ENCODE measurements at places on chromosomes 6 and 20.
A peak's percentile ranks its signal among the peaks of the same experiment; 100 is the strongest.

GRCh38 chr6:49565855-49566254, 15.4 kb downstream of the C6orf141 start:
- peak; percentile 53 for DNase-seq

- peak; percentile 79 for DNase-seq
Observed at GRCh38 chr6:1381481-1382330, 7.7 kb upstream of the FOXF2 start.

GRCh38 chr6:51655517-51655916, 431.9 kb downstream of the PKHD1 start:
- no peak for DNase-seq

- DNase-seq: peak; percentile 57
Observed at GRCh38 chr20:44204156-44204831, 6.3 kb downstream of the OSER1 start.

GRCh38 chr6:38933426-38933825, 115.2 kb upstream of the GLP1R start:
- peak; percentile 54 for DNase-seq

DNA sequence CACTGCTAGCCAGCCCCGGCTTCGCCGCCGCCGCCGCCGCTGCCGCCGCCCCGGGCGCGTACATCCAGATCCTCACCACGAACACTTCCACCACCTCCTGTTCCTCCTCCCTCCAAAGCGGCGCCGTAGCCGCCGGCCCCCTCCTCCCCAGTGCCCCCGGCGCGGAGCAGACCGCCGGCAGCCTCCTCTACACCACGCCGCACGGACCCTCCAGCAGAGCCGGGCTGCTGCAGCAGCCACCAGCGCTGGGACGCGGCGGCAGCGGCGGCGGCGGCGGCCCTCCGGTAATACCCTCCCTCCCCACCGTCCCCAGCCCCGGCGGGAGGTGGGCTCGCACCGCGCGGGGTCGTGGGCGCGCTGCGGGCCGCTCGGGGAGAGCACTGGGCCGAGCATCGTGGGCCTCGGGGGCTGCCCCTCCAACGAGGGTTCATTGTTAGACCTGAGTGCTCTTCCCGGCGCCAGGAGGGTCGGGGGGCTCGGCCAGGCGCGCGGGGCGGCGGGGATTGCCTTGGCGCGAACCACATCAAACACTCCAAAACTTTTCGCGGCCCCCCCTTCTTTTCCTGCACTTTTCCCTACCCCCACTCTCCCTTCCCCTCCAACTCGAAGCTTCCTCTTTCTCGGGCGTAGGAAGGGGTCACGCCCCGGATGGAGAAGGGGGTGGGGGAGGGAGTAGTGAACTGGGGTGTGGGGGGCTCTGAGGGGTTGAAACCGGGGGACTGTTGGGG, 827 bp downstream of the E2F3 start:
- DNase-seq: peak; percentile 66

DNA sequence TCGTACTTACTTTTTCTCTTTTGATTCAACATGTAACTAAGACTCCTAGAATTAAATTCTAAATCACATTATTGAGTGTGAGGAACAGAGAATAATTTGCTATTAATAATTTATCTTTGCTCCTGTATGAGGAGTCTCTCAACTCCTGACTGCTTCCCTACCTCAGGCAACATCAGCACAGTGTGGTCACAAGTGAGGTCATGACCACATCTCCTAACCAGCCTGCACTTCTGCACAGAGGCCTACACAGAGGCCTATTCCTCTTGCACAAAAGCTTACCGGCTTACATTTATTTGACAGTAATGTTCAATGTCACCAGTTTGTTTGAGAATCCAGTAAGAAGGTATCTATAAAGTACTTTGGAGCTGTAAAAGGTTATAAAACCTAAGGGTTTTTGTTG, 637.4 kb upstream of the MARCKS start:
- no peak for DNase-seq

DNA sequence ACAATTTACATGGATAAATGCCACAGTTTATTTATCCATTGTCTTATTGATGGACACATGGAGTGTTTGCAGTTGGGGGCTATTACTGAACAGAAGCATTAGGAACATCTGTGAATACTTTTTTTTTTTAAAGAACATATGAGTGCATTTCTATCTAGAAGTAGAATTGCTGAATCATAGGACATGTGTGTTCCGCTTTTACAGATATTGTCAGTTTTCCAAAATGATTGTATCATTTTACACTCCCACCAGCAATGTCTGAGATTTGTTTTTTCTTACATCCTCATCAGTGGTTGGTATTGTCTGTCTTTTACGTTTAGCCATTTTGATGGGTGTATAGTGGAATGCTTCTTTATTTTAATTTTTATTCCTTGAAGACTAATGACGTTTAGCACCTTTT, 42.0 kb upstream of the ASIP start:
- no peak for DNase-seq

- no peak for DNase-seq
Observed at GRCh38 chr6:11606332-11606731, 68.8 kb downstream of the TMEM170B start.

GRCh38 chr6:13260831-13261230, 67.5 kb downstream of the TBC1D7 start:
- no peak for DNase-seq

GRCh38 chr20:11926292-11926998, 8.8 kb downstream of the BTBD3 start:
- no peak for DNase-seq

DNA sequence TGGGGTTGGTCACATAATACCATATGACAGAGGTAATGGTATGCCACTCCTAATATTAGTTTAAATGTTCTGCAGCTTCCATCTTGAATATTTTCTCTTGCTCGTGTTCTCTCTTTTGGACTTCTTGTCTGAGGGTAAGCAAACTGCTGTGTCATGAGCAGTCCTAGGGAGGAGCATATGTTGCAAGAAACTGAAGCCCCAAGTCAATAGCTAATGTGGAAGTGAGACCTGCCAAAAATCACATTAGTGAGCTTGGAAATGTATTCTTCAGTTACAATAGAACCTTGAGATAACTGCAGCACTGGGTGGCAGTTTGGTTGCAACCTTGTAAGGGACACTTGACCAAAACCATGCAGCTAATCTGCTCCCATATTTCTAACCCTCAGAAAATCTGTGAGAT, 178.2 kb upstream of the IMPG1 start:
- DNase-seq: no peak

- no peak for DNase-seq
Observed at GRCh38 chr6:156710479-156710878, 66.7 kb upstream of the ARID1B start.

- no peak for DNase-seq
Observed at GRCh38 chr6:120056085-120056484, 706.5 kb upstream of the MAN1A1 start.

- no peak for DNase-seq
Observed at GRCh38 chr20:17969278-17969883, 563 bp downstream of the MGME1 start.

DNA sequence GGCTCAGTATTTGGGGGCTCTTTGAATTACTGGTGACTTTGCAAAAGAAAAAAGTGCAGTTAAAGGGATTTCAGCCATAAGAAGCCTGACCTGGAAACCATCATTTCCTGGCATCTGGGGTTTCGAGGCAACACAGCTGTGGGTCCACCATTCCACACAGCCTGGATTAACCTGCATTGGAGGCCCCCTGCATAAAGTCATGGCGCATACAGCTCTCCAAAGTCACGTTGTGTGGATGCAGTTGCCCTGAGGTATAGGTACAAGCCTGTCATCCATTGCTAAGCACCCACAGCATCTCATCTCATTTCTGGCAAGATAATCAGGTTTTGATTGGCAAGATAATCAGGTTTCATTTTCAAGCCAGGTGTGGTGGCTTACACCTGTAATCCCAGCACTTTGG, 54.5 kb upstream of the TAGAP start:
- DNase-seq: no peak

- DNase-seq: no peak
Observed at GRCh38 chr6:20565342-20565741, 31.1 kb downstream of the CDKAL1 start.

GRCh38 chr20:37298190-37298939, 8.9 kb downstream of the MANBAL start:
- DNase-seq: no peak

GRCh38 chr6:90224196-90224595, 72.4 kb downstream of the BACH2 start:
- no peak for DNase-seq

GRCh38 chr6:127202676-127203075, 64.0 kb upstream of the RNF146 start:
- DNase-seq: no peak

GRCh38 chr20:48772183-48772976, 55.4 kb downstream of the PREX1 start:
- DNase-seq: no peak

- DNase-seq: no peak
Observed at GRCh38 chr20:23066772-23067171, 17.3 kb upstream of the THBD start.

DNA sequence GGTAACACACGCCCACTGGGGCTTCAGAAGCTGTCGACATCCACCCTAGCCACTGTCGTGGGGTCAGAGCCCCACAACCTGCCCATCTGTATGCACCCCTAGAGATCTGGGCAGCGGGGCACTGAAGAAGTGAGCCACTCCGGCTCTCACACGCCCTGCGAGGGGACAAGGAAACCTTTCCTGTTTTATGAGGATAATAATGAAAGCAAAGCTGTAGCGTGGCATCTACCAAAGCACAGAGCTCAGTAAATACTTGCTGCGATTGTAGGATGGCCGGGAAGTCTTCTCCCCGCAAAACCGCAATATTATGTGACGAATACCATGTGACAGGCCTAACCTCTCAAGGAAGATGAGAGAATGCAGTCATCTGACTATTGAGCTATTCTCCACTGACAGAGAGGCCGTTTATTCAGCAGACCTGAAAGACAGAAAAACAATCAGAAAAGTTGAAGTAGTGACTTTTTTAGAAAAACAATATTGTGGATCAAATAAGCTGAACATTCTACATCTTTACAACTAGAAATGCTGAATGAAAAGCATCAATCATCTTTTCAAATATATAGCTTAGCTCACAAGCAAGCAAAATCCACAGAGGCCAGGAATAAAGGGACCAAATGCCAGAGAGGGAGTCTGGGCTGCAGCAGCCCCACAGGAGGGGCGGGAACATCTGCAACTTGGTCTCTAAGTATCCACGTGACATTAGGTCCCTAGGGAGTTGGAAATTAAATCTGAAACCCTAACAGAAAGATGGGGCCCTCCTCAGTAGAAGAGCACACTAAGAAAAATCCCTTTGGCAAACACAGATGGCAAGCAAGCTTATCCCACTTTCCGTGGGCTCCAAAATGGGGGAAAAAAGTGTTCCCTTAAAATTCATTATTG, 207.8 kb downstream of the TTLL2 start:
- no peak for DNase-seq

- DNase-seq: no peak
Observed at GRCh38 chr6:80440496-80441115, 334.1 kb downstream of the BCKDHB start.

DNA sequence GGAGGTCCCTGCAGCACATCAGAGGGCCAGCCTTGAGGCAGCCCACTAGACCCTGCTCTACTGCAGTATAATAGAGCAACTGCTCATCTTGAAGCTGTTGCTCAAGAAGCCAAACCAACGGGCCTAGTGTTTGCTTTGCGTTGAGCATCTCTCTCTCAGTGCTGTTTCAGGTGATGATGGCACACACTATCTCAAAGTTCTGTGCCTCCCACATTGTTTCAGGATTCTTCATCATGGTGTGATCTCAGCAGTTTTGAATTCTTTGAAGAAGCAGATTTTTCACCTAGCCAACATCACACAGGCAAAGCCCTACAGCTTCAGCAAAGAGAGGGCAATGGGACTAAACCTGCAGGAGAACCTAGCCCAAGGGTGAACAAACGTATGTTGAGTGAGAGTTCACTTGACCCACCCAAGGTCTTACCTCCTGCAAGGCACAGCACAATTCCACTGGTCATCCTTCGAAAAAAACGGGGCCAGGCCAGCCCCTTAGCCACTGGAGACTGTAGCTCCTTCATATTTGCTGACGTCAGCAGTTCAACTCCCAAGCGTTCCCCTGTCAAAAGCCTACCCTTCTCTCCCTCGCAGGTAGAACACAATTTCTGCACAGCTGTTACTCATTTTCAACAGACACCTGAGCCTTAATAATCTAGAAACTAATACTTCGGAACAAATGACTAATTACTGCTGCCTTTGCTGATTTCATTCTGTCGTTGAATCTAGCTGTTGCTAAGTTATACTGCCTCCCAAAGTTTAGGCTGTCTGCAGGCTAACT, 15.8 kb downstream of the MYB start:
- DNase-seq: no peak

- no peak for DNase-seq
Observed at GRCh38 chr20:8399947-8400346, 267.9 kb downstream of the PLCB1 start.

DNA sequence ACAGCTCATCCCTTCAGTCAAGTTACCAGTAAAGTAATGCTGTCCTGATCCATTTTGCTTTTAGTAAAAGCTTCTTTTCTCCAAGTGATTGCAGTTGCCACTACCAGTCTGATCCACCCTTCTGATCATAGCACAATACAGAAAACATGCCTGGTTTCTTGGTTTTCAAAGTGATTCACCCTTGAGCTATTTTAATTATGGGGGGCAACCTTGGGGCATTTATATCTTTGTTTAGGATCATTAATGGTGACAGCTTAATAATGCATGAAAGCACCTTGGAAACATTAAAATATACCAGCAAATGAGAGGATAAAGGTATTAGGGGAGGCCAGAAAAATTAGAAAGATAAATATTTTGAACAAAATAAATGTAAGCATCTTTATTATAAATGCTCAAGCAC, 38.4 kb downstream of the LRRC1 start:
- DNase-seq: no peak

- no peak for DNase-seq
Observed at GRCh38 chr6:10431423-10432164, 16.7 kb upstream of the TFAP2A start.

GRCh38 chr6:154503658-154504057, 6.8 kb downstream of the CNKSR3 start:
- no peak for DNase-seq

GRCh38 chr20:25178563-25179438, 16.7 kb upstream of the ENTPD6 start:
- DNase-seq: peak; percentile 26

- no peak for DNase-seq
Observed at GRCh38 chr6:35166520-35166919, 25.4 kb upstream of the TCP11 start.

- DNase-seq: no peak
Observed at GRCh38 chr6:13559251-13559650, 15.2 kb upstream of the SIRT5 start.

DNA sequence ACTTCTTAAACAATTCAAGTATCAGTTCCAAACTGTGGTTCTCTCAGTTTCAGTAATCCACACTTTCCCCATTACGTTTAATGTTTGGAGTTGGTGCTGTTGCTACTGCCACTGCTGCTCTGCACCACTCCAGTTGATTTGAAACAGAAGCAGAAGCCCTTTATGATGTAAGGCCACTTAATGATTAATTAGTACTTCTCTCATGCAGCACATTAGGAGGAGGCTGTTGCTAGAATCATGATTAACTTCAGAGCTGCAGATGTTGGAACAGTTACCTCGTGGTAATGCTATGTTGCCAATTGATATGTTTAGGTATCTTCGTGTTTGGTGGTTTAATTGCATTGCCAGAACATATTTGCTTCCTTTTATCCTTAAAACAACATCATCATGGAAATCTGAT, 986.2 kb upstream of the CITED2 start:
- no peak for DNase-seq

- no peak for DNase-seq
Observed at GRCh38 chr6:159404296-159404695, 235.1 kb downstream of the FNDC1 start.

Measured in Calu3 (cell line).